Activated CD4-positive, alpha-beta T cell treated with anti-CD3 and anti-CD28 coated beads, Interleukin-2, amount 50 U/mL, for 4 hours (primary cell): ENCODE measurements at places on chromosomes 12 and 14.

DNA sequence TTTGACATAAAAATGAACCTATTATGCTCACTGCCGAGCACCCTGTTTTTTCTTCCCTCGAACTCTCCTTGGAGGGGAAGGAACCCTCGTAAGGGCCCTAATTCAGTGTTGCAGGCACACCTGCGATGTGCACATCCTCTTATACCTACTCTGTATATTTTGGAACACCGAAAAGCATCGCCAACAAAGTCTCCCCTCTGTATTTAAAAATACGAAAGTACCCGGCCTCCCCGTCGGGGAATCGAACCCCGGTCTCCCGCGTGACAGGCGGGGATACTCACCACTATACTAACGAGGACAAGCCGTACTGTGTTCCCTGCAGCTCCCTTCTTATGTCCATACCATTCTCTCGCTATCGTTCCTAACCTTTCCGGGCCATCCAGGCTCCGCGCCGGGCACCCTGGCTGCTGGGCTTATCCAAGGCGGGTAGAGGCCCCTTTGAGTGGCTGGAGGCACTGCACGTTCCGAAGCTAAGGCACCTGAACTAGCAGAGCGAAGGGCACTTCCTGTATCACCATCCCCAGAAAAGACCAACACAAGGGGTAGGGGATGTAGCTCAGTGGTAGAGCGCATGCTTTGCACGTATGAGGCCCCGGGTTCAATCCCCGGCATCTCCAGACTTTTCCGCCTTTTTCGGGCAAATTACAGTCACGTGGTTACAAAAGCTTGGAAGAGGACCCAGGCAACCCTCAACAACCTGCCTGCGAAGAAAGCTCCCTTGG, 25.1 kb upstream of the UBC start:
- peak; percentile 85 for DNase-seq

DNA sequence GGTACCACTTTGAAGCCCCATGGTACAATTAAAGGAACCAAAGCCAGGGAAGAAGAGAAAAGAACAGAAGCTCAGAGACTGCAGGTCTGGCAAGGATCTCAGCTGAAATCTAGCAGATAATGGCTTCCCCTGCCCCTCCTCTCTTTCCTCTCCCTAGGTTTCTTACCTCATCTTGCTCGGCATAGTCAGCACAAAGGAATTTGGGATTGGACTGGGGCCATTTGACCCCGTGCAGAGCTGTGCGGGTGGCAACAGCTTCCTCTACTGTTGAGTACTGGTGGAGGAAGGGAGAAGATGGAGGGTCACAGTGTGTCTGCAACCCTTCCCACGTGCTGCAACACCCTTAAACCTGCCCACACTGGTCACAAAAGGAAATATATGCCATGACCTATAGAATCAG, 4.7 kb upstream of the CDH24 start:
- no peak for DNase-seq

- peak; percentile 52 for DNase-seq
Observed at GRCh38 chr12:69070319-69071090, 137.5 kb upstream of the CPM start.

GRCh38 chr12:24561882-24562770, 386.8 kb downstream of the BCAT1 start:
- DNase-seq: no peak

- DNase-seq: peak; percentile 6
Observed at GRCh38 chr12:132214891-132215290, 70.6 kb downstream of the NOC4L start.

- no peak for DNase-seq
Observed at GRCh38 chr14:61515436-61516117, 179.7 kb upstream of the HIF1A start.

DNA sequence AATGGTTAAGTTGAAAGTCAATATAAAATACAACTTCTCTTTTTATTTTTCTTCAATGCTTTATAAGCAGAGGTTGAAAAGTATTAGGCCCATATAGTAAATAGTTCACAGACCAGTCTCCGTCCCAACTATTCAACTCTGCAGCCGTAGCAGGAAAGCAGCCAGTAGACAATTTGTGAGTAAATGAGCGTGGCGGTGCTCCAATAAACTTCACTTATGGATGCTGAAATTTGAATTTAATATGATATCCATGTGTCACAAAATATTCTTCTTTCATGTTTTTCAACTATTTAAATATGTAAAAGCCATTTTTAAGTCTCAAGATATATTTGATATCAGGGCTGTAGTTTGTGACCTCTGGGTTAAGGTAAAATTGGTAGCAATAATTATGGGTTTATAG, 17.7 kb downstream of the LIN7A start:
- no peak for DNase-seq

GRCh38 chr14:65072937-65073336, 29.4 kb downstream of the MAX start:
- DNase-seq: no peak

GRCh38 chr12:68636268-68636667, 25.6 kb downstream of the RAP1B start:
- DNase-seq: no peak

- DNase-seq: no peak
Observed at GRCh38 chr12:77940567-77940966, 109.9 kb downstream of the NAV3 start.

DNA sequence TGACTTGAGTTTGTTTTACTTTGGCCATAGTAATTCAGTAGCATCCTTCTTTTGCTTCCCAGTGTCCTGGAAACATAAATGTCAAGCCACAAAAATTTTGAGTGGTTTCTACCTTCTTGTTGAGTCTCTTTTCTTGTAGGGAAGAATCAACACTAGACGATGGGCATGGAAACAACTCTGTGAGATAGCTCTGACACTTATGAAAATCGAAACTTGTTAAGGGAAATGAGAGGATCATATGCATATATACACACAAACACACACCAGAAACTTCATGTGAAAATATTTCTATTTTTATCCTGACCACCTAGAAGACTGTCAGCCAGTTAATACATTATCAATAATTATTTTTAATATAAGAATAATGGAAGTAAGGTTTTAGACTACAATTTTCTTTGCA, 1247.3 kb upstream of the FLRT2 start:
- DNase-seq: no peak

GRCh38 chr12:54398995-54399793, 14.7 kb upstream of the ZNF385A start:
- DNase-seq: peak; percentile 85

DNA sequence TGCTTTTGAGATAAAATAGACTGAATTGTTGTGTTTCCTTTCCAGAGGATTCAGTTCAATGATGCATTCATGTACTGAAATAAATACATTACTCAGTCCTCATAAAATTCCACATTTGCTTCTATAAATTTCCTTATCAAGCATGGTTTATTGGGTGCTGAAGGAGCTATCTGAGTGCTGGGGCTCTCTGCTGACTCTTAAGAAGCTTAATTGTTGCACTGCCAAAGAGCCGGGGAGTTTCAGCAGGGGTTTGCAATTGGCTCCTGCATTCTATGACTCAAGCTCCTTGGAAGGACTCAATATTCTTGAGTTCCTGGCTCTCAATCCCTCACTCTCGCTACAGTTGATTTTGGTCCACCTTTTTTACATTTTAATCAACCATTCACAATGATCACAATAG, 69.8 kb upstream of the PYGL start:
- DNase-seq: no peak

- no peak for DNase-seq
Observed at GRCh38 chr12:100138048-100138802, 4.4 kb downstream of the BLTP3B start.

GRCh38 chr14:105315941-105316576, 1.5 kb downstream of the PACS2 start:
- DNase-seq: no peak

DNA sequence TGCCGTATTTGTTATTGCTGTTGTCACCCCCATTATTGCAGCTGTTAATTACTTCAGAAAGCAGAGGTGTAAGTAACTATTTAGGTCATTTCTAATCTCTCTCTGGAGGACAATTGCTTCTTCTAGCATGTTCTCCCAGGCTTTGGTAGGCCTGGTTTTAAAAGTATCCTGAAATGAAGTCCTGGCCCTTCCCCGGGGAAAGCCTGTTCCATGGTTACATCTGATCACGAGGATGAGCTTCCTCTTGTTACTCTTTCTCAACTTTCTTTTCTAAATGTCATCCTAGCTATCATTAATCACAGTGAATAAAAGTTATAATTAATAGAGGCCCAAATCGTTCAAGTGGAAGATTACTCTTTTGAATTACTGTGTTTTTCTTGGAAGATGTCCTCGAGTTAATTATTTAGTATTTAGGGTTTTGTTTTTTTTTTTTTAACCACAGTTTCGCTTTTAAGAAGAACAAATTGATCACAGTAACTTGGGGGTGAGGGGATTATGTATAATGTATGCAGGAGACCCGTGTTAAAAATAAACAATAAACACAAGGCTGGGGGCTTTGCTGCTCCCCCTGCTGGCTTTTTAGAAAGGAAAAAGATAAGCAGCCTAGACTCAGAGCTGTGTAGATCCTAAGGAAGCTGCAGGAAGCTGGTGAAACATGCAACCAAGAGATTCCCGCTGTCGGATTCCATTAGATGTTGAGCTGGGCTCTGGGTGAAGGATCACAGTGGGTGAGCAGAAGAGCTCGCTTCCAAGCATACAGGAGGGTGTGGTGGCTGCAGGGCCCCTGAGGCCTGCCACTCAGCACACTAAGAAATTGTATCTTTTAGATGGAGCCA, 420.1 kb downstream of the FUT8 start:
- DNase-seq: no peak

DNA sequence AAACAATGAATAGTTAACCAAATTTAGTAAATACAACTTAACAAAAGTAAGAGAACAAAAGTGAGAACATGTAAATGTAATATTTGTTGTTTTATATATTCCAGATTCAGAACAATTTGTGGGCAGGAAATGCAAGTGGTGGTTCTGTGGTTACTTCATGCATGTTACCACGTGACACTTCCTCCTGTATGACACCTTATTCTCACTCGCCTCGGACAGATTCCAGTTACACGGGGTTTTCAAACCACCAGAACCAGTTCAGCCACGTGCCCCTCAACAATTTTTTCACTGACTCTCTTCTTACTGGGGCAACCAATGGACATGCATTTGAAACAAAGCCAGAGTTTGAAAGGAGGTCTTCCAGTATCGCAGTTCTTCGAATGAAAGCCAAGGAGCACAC, 21.0 kb downstream of the ALX1 start:
- DNase-seq: no peak

DNA sequence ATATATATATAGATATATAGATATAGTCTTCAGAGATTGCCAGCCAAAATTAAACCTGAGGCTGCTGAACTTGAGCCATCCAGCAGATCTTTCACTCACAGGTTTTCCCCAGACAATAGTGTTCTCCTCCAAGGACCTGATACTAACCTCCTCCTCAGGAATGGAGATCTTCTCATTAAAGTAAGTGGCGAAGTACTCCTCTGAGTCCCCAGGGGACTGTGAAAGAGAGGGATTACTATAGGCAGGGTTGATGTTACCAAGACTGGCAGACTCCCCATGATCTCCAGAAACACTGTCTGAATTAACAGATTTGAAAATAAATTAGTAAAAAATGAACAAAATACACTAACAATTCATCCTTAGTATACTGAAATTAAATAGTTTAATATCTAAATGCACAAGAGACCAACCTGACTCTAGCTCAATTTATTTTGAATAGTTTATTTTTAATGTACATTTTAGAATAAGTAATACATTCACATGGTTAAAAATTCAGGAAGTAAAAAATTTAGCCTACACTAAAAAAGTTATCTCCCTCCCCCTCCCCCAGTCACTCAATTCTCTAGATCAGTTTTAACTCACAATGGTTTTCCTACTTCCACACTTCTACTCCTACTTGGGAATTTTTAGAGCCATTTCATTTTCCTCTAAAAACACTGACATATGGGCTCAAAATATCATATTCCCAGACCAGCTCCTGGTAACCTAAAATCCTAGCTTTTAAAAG, 17.7 kb downstream of the SLC11A2 start:
- no peak for DNase-seq

GRCh38 chr12:13505224-13505623, 308.7 kb downstream of the EMP1 start:
- no peak for DNase-seq

- no peak for DNase-seq
Observed at GRCh38 chr14:67140556-67140955, 48.7 kb upstream of the GARIN2 start.

- no peak for DNase-seq
Observed at GRCh38 chr12:24480766-24481449, 468.0 kb downstream of the BCAT1 start.

DNA sequence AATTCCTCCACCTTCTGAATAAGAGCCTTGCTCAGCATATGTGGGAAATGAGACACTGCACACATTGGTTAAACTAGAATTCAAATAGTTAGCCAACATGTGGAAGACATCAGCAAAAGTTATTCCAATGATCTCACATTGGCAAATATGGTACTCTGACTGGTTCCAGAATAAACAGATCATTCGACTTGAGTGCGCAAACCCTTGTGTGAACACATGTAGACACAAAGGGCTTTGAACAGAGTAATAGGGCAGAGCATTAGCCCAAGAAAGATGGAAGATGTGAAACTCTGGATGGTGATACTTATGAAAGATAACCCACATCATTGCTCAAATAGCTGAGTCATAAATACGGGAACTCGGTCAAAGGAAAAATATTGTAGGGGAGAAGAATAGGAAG, 1133.4 kb upstream of the SEL1L start:
- no peak for DNase-seq

GRCh38 chr12:91556909-91557308, 374.3 kb upstream of the DCN start:
- DNase-seq: no peak

DNA sequence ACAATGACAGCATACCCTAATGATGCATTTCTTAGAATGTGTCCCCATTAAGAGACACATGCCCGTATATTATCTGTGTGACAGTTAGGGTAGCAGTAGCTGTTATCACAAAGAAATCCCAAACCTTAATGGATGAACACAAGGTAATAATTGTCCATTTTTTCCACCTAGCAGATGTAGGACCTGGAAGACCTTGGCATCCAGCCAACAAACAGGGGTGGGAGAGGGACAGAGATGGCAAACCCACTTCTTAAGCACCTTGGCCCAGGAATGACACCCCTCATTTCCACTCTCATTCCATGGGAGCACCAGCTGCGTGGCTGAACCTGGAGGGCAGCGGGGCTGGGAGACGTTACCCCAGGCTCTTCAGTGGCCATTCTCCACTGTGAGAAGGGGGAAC, 679.0 kb downstream of the AACS start:
- DNase-seq: no peak

DNA sequence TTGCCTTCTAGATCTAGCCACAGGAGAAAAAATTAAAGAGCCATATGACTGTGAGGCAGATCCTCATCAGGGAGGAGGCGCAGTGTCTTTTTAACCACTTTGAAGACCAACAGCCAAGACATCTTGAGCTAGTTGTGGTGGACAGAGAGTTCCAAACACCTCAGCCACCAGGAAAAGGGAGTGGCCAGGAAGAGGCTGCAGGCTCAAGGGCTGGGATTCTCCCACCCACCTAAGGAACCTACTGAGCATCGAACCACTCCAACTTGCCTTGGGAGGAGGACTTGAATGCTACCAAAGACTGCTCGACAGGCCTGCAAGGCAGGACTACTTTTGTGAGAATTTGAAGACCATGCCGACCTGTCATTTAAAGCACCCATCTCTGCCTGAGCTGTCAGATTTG, 14.5 kb upstream of the MDM2 start:
- DNase-seq: no peak

- no peak for DNase-seq
Observed at GRCh38 chr14:55446833-55447232, 6.4 kb upstream of the TBPL2 start.

GRCh38 chr12:57390174-57390573, 40.7 kb downstream of the R3HDM2 start:
- no peak for DNase-seq
